ENCODE measurements at places on chromosomes 4 and X.

GRCh38 chr4:4985036-4985435, 34.2 kb downstream of the CYTL1 start:
- no peak for DNase-seq
- H3K27me3 ChIP-seq: no peaks in the 10 kb centered on the region
- H3K4me3 ChIP-seq: no peak overlapping the region
- H3K4me1 ChIP-seq: no peaks in the 10 kb centered on the region

DNA sequence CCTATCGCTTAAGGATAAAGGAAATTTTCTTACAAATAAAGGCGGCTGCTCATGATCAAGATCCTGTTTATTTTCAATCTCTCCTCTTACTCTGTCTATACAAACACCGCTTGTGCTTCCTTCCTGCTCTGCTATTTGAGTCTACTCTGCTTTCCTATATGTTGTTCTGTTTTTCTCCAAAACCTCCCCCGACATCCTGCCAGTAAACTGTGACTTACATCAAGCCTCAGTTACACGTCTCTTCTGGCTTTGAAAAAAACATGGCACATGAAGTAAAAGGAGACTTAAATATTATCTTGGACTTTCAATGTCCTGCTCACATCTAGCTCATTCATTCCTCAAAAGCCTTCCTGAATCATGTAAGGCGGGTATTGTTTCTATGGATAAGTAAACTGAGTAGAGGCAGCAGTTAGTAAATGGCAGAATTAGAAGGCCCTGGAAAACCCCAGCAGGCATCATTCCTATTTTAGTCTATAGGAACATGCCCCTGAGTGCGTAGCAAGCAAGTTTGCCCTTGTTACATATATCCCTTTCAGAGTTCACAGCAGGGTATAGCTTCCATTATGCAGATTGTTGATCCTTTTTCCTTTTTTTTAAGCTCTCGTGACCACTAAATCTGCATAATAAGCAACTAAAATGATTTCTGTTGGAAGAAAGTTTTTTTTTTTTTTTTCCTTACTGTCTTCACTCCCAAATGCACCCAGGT, 280.1 kb downstream of the RAPGEF2 start:
- no peaks in the 10 kb centered on the region for H3K4me1 ChIP-seq
- no peaks in the 10 kb centered on the region for H3K36me3 ChIP-seq
- no peak overlapping the region for H3K4me3 ChIP-seq
- no peak for DNase-seq
- no peaks in the 10 kb centered on the region for H3K27me3 ChIP-seq

- H3K27me3 ChIP-seq: no peaks in the 10 kb centered on the region
- no peaks in the 10 kb centered on the region for H3K36me3 ChIP-seq
- no peak for DNase-seq
These were observed 28.1 kb upstream of the TENM3 start for GRCh38 chr4:182215148-182215547.

GRCh38 chr4:151530230-151530629, 121.3 kb downstream of the FHIP1A start:
- no peak overlapping the region for H3K27ac ChIP-seq
- no peaks in the 10 kb centered on the region for H3K36me3 ChIP-seq
- no peaks in the 10 kb centered on the region for H3K4me1 ChIP-seq
- no peak for DNase-seq
- no peaks in the 10 kb centered on the region for H3K27me3 ChIP-seq

- H3K36me3 ChIP-seq: no peaks in the 10 kb centered on the region
- H3K4me1 ChIP-seq: no peaks in the 10 kb centered on the region
- peak overlapping the region; percentile 42 for H3K4me3 ChIP-seq
- H3K27me3 ChIP-seq: no peaks in the 10 kb centered on the region
These were observed 1.1 kb downstream of the MORF4L2 start for GRCh38 chrX:103685396-103685795.

- peak within 1 kb of the TSS; percentile 56 for H3K27ac ChIP-seq
- H3K4me3 ChIP-seq: peak within 1 kb of the TSS; percentile 59
- H3K27me3 ChIP-seq: peaks cover 7% of the 10 kb centered on the region
- DNase-seq: peak; percentile 53
- no peaks in the 10 kb centered on the region for H3K36me3 ChIP-seq
- H3K4me1 ChIP-seq: no peaks in the 10 kb centered on the region
These were observed at the start of gene BMP3 for GRCh38 chr4:81030061-81030980. BMP3 (plus strand) TSS chr4:81030708; CDS start chr4:81031285, 577 bp downstream.

Data from colonic mucosa (tissue), 4 donors.